ENCODE measurements at places on chromosomes 5 and 9. TPM values are rescaled to one million over a fixed set of nuclear protein-coding genes. Genes with fewer than 3 reads are reported as not detected.

Gene SHC3
- total RNA-seq, result 68.9 TPM

Gene LAMC3
- total RNA-seq, result 2.2 TPM

Gene IFNK
- not detected for total RNA-seq

Gene SPATA6L
- 13.8 TPM for total RNA-seq

Gene ZNG1A
- 39.8 TPM for total RNA-seq

Gene CDH6
- 52.0 TPM for total RNA-seq

Gene CD274
- total RNA-seq, result 0.31 TPM

Gene PPP1R26
- total RNA-seq, result 38.8 TPM

Gene KIF4B
- total RNA-seq, result 0.63 TPM

Gene PLPP1
- total RNA-seq, result 44.4 TPM

Gene OMD
- not detected for total RNA-seq

Gene LCN10
- not detected for total RNA-seq

Gene CARTPT
- 0.63 TPM for total RNA-seq

Gene PDZD2
- 47.3 TPM for total RNA-seq

Gene DNAH5
- 8.1 TPM for total RNA-seq

Gene NFIL3
- 28.5 TPM for total RNA-seq

Gene PLEKHG4B
- total RNA-seq, result 9.1 TPM

Gene TTC16
- total RNA-seq, result not detected

Gene OR1J2
- not detected for total RNA-seq

Gene INSL4
- total RNA-seq, result not detected

Gene UBLCP1
- total RNA-seq, result 17.8 TPM

Gene SPINK6
- total RNA-seq, result not detected

Gene LHFPL2
- total RNA-seq, result 27.2 TPM

Gene CERCAM
- total RNA-seq, result 27.2 TPM

Gene ZDHHC11
- 27.5 TPM for total RNA-seq

Gene NXNL2
- total RNA-seq, result 0.94 TPM

Gene CAST
- 27.2 TPM for total RNA-seq

Gene C9
- total RNA-seq, result not detected

Gene BDP1
- total RNA-seq, result 132 TPM

Gene RNF208
- total RNA-seq, result 1.9 TPM

Gene TSC1
- 129 TPM for total RNA-seq

Gene DDX4
- 0.31 TPM for total RNA-seq

Gene TRAF1
- total RNA-seq, result 5.0 TPM

Gene IL5
- not detected for total RNA-seq

Gene IRX2
- total RNA-seq, result not detected

Gene TMEM38B
- 17.5 TPM for total RNA-seq

Gene ARL15
- total RNA-seq, result 119 TPM

Gene NFIB
- total RNA-seq, result 240 TPM

Gene AGXT2
- not detected for total RNA-seq

Gene ZNF474
- 0.94 TPM for total RNA-seq

Gene LHX2
- total RNA-seq, result 182 TPM

Gene CDKN2B-AS1
- total RNA-seq, result 0.63 TPM

Gene OTULINL
- total RNA-seq, result 31.9 TPM

Gene ROR2
- total RNA-seq, result 0.94 TPM

Gene PCDHA1
- 9.1 TPM for total RNA-seq

Gene SLC22A4
- 1.6 TPM for total RNA-seq

Gene PAXX
- total RNA-seq, result 14.7 TPM

Gene ANKRA2
- total RNA-seq, result 57.3 TPM

Gene NEURL1B
- 26.6 TPM for total RNA-seq

Gene SLC12A7
- total RNA-seq, result 8.1 TPM

Gene ANKRD34B
- 0.31 TPM for total RNA-seq

Gene SPATA31A3
- total RNA-seq, result not detected

Gene OXCT1
- 54.1 TPM for total RNA-seq

Gene SPINK7
- total RNA-seq, result not detected

Gene PCDH1
- total RNA-seq, result 55.4 TPM

Gene TRIM7
- total RNA-seq, result 2.5 TPM

Gene MRPL22
- total RNA-seq, result 19.4 TPM

Gene NUTM2G
- total RNA-seq, result not detected

Gene KIF20A
- 6.3 TPM for total RNA-seq
